Cortex of kidney (tissue), 1 donor: ENCODE measurements at places on chromosomes 1 and 21.

GRCh38 chr1:1665815-1666251 lies 7.0 kb upstream of the CDK11B start:
- DNase-seq, result no peak

- no peak for DNase-seq
Observed at GRCh38 chr21:38295997-38296764, 39.4 kb downstream of the KCNJ15 start.

- no peak for DNase-seq
Observed at GRCh38 chr1:205430696-205431305, 8.9 kb upstream of the LEMD1 start.

- no peak for DNase-seq
Observed at GRCh38 chr21:21199342-21200102, 201.3 kb downstream of the NCAM2 start.

DNA sequence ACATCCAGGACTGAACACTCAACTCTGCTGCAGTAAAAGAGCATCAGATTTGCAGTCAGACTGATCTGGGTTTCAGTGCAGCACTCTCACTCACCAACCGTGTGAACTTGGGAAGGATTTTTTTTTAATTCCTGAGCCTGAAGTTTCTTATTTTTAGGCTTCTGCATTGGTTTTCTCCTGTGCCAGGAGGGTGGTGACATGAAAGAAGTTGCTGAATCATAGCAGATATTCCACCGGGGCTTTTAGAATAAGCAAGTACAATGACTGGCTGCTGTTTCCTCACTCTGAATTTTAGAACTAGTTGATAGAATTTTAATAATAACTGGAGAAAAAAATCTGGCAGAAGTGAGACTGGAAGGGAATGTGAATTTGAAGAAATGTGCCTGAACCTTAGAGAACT lies 11.6 kb downstream of the ADAM30 start:
- DNase-seq, result no peak

- no peak for DNase-seq
Observed at GRCh38 chr21:36288651-36289243, 31.2 kb upstream of the MORC3 start.

- DNase-seq, result no peak
Observed at GRCh38 chr1:59898927-59899326, 27.6 kb downstream of the CYP2J2 start.

DNA sequence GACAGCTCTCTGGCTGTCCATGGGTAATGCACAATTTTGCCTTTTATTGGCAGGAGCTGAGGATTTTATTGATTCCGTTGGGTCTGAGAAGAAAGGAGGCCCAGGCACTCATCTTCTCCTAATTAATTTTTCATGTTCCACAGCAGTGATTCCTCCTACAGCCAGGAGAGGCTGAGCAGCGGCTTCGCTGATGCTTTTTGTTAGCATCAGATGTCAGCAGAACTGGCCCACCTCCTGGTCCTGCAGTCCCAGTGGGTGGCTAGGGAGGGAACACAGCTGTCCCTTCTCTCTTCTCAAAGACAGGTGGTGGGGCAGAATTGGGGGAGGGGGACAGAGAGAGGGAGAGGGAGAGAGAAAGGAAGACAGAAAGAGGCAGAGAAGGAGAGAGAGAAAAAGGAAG lies 5.7 kb downstream of the MT1HL1 start:
- no peak for DNase-seq

GRCh38 chr1:185420588-185421081 lies 103.6 kb upstream of the IVNS1ABP start:
- DNase-seq, result no peak

DNA sequence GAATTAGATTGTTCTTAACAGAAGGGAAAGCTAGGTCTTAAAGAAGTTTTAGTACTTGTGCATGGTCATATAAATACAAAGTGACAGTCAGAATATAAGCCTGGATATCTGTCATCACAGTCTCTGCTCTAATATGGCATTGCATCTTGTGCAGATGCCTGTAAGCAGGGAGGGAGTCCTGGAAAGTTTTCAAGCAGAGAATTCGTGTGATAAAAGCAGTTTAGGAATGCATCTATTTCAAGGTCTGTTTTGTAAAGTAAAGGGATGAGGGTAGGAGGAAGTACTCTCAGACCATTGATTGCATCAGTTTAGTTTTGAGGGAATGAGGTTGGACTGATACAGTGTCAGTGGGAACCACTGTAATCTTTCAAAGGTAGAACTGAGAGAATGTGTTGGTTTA lies 30.6 kb downstream of the IARS2 start:
- DNase-seq, result no peak

DNA sequence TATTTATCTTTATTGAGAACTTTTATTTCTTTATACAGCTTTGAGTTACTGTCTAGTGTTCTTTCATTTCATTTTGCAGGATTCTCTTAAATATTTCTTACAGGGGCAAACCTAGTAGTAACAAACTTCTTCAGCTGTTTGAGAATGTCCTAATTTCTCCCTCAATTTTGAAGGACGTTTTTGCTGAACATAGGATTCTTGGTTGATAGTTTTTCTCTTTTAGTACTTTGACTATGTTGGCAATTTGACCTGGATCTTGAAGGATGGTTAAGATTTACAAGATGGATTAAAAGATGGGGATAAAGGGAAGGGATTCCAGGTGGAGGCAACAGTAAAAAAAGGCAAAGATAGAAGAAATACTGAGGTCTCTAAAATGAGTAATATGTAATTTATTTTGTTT lies 38.9 kb downstream of the XPR1 start:
- no peak for DNase-seq

DNA sequence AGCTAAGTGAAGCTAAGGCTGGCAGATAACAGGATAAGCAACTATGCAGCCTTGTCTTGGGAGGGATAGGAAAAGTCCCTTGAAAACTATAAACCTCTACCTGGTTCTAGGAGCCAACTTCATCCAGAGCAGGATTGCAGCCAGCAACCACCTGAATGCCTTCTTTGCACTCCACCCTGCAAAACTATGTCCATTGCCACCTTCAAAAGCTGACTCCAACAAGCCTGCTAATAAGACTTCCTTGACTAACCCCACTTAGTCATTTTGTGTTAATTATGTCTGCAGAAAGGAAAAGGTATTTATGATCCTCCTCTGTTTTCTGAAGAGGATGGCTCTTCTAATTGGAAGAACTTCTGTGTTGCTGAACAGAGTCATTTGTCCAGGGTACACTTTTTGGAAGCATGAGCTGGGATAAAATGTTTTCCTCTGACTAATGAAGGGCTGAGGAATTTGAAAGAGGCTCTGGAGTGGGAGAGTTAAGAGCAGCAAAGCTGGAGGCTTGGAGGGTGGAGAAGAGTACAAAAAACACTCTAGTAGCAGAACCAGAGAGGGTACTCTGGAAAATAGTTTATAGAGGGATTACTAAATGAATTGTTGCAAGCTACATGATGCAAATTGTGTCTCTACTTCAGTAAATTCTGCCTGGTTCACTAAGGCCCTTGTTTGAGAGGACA lies 9.6 kb upstream of the RIMKLA start:
- no peak for DNase-seq

- DNase-seq, result no peak
Observed at GRCh38 chr1:94611681-94612475, 70.3 kb upstream of the F3 start.

DNA sequence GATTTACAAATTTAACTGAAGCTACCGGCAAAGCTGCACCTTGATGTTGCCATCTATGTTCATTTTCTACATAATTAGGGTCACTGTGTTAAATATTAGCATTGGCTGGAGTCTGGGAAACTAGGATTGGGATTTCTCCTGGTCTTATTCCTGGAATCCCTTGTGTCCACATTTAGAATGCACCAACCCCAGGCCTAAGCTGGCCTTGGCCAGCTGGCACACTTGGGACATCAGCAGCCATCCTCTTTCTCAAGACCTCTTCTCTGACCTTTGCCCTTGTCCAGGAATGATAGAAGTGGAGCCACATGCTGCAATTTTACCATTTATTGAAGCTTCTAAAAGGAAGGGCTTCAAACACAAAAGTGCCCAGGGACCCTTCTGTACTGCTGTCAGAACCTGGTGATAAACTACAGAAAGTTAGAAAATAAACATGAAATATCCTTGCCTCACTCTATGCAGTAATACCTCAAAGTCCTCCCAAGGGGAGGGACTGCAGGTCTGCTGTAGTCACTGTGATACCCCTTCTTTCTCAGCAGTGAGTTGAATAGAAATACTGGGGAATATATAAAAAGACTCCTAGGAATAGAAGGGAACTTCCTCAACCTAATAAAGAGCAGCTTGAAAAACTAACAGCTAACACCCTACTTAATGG lies 13.7 kb upstream of the PIGC start:
- DNase-seq, result no peak

- no peak for DNase-seq
Observed at GRCh38 chr21:21807598-21807903, 809.3 kb downstream of the NCAM2 start.

GRCh38 chr1:243257189-243257588 lies 1.3 kb downstream of the SDCCAG8 start:
- DNase-seq, result no peak

DNA sequence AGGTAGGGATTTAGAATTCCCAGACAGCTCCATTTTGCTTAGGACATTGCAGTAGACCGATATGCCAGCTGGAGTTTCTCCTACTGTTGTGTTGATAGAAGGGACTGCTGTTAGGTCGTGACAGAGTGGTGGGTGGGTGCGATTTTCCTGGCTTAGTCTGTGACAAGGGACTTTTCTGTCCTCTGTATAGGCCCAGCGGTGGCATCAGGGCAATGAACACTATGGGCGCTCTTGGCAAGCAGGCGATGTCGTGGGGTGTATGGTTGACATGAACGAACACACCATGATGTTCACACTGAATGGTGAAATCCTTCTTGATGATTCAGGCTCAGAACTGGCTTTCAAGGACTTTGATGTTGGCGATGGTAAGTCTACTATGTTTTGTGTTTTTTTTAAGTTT lies 321.8 kb downstream of the ZP4 start:
- no peak for DNase-seq

- no peak for DNase-seq
Observed at GRCh38 chr21:37412603-37413360, 46.2 kb downstream of the DYRK1A start.

DNA sequence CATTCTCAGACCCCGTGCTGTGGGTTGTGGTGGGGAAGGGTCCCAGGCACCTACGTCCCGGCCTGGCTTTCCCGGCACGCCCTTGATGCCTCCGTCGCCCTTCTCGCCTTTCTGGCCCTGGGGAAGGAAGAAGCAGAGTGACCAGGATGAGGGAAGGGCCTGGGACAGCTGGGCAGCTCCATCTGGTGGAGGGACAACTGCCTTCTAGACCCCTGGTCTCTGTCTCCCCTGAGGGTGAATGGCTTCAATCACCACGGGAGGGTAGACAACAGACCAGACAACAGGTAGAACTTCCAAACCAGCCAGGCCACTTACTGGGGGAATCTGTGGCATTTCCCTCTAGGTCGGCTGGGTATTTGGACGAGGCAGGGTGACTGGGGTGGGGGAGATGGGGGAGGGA lies 11.9 kb downstream of the COL16A1 start:
- no peak for DNase-seq

DNA sequence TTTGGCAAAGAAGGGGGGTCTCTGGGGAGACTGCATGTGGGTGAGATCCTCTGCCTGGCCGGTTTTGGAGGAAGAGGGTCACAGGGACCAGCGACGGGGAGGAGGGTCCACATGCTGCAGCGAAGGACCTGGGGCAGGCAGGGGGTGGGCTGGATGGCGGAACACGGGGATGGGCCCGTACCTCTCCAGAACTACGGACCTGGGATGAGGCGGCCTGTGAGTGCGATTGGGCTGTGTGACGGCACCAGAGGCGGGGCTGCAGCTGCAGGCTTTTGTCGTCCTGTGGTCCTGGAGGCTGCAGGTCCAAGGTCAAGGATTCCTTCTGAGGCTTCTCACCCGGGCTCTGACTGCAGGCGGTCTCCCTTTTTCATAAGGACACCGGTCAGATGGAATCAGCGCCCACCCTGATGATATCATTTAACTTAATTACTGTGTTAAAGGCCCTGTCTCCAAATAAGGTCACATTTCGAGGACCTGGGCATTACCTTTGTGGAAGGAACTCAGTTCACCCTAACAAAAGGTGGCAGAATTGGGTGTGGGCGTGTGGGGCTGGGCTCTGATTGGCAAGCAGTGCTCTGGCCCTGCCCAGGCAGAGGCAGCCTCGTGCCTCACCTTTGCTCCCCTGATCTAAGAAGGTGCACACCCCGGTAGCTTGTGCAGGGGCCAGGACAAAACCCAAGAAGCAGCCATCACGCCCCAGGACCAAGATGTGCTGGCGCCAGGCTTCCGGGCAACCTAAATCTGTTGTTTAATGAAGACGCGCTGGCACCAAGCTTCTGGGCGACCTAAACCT lies 60.0 kb upstream of the TRAPPC10 start:
- DNase-seq, result no peak

GRCh38 chr1:118247593-118247992 lies 62.6 kb upstream of the SPAG17 start:
- no peak for DNase-seq

DNA sequence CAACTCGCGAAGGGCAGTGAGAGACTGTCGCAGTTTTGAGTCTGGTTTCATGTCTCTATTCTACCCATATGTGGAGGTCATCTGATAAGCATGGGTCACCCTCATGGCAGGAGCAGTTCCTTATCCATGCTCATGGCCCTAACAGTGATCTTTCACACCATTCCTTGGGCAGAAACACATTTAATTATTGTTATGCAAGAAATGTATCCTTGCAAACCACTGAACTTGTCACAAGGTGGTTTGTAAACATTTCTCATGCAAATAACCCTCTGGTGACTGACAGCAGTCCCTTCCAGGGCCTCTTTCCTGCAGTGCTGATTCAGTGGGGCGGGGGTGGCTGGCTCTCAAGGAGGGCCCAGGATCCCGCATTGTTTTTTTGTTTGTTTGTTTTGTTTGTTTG lies 421.4 kb upstream of the RUNX1 start:
- no peak for DNase-seq
